ENCODE measurements at places on chromosomes 3 and 15.

DNA sequence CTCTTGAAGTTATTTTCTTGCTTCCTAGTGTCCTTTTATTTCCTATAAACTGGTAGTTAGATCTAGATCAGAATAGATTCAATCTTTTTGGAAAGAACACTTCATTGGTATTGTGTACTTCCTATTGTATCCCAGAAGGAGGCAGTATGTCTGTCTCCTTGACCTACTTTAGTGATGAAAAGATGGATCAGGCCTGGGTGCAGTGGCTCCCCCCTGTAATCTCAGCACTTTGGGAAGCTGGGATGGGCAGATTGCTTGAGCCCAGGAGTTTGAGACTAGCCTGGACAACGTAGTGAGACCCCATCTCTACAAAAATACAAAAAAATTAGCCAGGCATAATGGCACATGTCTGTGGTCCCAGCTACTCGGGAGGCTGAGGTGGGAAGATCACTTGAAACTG, 12.0 kb downstream of the BSN start:
- DNase-seq, result no peak

- DNase-seq, result no peak
Observed at GRCh38 chr15:72797834-72798233, 14.3 kb upstream of the ADPGK start.

GRCh38 chr3:147620906-147621305, 211.7 kb downstream of the ZIC1 start:
- DNase-seq, result no peak

- DNase-seq, result no peak
Observed at GRCh38 chr3:195075941-195076875, 194.8 kb downstream of the XXYLT1 start.

GRCh38 chr15:64536244-64536836, 76.0 kb downstream of the ZNF609 start:
- no peak for DNase-seq

- peak; percentile 95 for DNase-seq
Observed at GRCh38 chr15:40952901-40953712, at the start of gene CHAC1. Gene CHAC1, plus strand, starts transcription at chr15:40953471. Its CDS starts 113 bp downstream, at chr15:40953584.

DNA sequence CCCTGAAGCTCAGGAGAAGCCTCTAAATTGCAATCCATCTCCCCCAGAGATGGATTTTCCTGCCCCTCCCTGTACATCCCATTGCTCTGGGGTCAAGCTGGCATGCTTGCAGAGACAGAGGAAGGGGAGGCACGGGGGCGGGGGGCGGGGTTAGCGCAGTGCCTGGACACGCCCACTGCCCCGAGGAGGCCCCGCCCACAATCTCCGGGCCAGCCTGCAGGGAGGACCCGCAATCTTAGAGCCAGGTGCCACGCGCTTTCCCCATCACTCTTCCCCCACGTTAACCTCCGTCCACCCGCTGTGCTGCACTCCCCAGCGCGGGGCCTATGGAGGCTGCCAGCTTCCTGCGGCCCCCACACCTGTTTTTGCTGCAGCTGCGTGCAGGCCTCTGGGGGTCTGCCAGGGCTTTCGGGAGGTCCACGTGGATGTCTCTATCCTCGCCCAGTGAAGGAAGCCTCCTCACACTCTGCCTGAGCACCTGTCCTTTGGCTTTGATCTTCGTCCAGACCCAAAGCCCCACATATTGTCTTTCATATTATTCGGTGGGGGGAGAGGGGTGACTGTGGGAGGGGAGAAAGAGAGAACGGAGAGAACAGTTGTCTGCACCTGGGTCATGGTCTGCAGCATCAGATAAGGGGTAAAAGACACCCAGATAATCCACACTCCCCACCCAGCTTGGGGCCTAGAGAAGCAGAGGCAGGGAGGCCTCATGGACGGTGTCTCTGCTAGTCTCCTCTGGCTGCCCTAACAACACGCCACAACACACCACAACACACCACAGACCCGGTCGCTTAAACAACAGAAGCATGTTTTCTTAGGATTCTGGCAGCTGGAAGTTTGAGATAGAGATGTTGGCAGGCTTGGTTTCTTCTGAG, 118.0 kb upstream of the MEF2A start:
- DNase-seq, result no peak

GRCh38 chr3:191136347-191136746, 62.7 kb upstream of the OSTN start:
- DNase-seq, result no peak

- no peak for DNase-seq
Observed at GRCh38 chr3:16272588-16272987, 7.6 kb downstream of the OXNAD1 start.

GRCh38 chr3:6504347-6504746, 356.6 kb upstream of the GRM7 start:
- no peak for DNase-seq

- no peak for DNase-seq
Observed at GRCh38 chr3:53382106-53382505, 34.8 kb upstream of the DCP1A start.
